T-helper 1 cell treated with Interleukin-12 subunit alpha and Interleukin-12 subunit beta and Interleukin-4 antibody, amounts not matched to agents 30 ng/mL and 1 ng/mL, for 36 hours (primary cell): ENCODE measurements at places on chromosomes 11 and 22. TPM values are rescaled to one million over a fixed set of nuclear protein-coding genes. Genes with fewer than 3 reads are reported as not detected.

OTOG gene
- total RNA-seq = not detected in 2 replicates

SEZ6L gene
- not detected in 2 replicates for total RNA-seq

CD3E gene
- total RNA-seq = 684 and 696 TPM in 2 replicates

DMC1 gene
- 4.6 and 6.1 TPM in 2 replicates for total RNA-seq

MMP10 gene
- total RNA-seq = not detected in 2 replicates

GAL gene
- total RNA-seq = 0.34 TPM in 1 of 2 replicates, not detected in the other

OR8G1 gene
- total RNA-seq = not detected in 2 replicates

PLAAT5 gene
- not detected in 2 replicates for total RNA-seq

SLC15A3 gene
- 1.8 and 2.7 TPM in 2 replicates for total RNA-seq

SART1 gene
- 82.5 and 84.9 TPM in 2 replicates for total RNA-seq

SLC6A5 gene
- not detected in 2 replicates for total RNA-seq

POU2AF3 gene
- total RNA-seq = not detected in 2 replicates

C11orf21 gene
- 20.4 and 21.2 TPM in 2 replicates for total RNA-seq

CARD18 gene
- total RNA-seq = not detected in 2 replicates

ZNF70 gene
- 2.5 and 2.8 TPM in 2 replicates for total RNA-seq

SELENOH gene
- total RNA-seq = 160 and 175 TPM in 2 replicates

MS4A2 gene
- total RNA-seq = not detected in 2 replicates

OR8D1 gene
- not detected in 2 replicates for total RNA-seq

XRCC6 gene
- 275 and 279 TPM in 2 replicates for total RNA-seq

BBOX1 gene
- not detected in 2 replicates for total RNA-seq

BTG4 gene
- not detected in 2 replicates for total RNA-seq

FAT3 gene
- not detected in 2 replicates for total RNA-seq

VSIG10L2 gene
- total RNA-seq = not detected in 2 replicates

LSP1 gene
- 418 and 430 TPM in 2 replicates for total RNA-seq

MIAT gene
- total RNA-seq = 249 and 268 TPM in 2 replicates

CSF2RB gene
- 37.5 and 40.1 TPM in 2 replicates for total RNA-seq

C22orf23 gene
- not detected in 2 replicates for total RNA-seq

MFRP gene
- not detected in 2 replicates for total RNA-seq

PTDSS2 gene
- total RNA-seq = 24.9 and 30.8 TPM in 2 replicates

RNF26 gene
- total RNA-seq = 27.2 and 29.9 TPM in 2 replicates

AQP11 gene
- 0.10 and 0.34 TPM in 2 replicates for total RNA-seq

PLAAT4 gene
- total RNA-seq = 136 and 138 TPM in 2 replicates
